D341Med (cell line): ENCODE measurements at places on chromosomes 13 and 19.

GRCh38 chr19:29714371-29714952, 599 bp downstream of the C19orf12 start:
- DNase-seq = no peak

GRCh38 chr13:111371720-111372119, 51.3 kb downstream of the TEX29 start:
- DNase-seq = no peak

GRCh38 chr13:32491028-32491427, 47.6 kb downstream of the N4BP2L2 start:
- DNase-seq = no peak

DNA sequence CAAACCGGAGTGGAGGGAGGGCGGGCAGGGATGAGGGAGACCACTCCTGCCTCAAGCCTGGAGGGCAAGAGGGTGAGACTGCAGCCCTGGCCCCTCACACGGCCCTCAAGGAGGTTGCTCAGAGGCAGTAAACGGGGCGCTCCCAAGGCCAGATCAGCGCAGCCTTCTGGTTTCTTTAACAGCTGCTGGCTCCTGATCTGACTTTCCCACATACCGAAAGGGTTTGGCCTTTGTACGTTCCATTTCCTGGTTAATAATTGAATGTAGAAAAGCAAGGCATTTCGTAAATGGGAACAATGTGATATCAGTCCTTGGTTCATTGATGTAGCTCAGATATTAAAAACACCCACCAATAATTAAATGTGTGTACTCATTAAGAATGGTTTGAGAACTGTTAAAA, 71.5 kb downstream of the GGACT start:
- DNase-seq = no peak

DNA sequence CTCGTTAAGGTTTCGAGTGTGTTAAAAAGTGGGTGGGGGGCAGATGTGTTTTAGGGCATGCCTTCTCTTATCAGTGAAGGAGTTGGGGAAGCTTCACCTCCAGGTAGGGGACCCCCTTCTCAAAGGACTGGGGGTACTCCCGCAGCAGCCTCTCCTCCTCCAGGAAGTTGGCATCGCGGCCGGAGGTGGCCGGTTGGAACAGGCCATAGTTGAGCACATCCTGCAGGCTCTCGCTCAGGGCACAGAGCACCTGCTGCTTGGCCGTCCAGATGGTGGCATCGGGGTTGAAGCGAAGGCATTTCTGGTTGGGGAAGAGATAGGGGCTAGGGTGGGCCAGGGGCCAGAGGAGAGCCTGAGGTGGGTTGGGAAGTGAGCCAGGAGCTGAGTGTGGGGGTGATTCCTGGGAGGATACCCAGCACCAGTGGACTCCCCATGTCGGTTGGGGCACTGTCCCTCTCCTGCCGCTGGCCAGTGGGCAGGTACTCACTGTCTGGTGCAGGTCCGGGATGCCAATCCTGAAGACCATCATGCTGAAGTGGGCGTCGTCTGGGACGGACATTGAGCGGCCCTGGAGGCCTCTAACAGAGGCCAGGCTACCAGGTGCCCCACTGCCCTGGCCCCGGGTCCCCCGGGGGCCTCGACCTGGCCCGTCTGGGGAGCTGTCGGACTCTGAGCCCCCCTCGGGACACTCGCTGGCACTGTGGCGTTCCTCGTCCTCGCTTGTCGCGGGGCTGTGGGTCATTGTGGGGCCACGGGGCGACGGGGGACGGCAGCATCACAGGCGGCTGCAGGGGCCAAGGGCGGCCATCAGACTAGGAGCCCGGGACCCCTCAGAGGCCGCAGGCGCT, 3.2 kb downstream of the SHANK1 start:
- DNase-seq = no peak

GRCh38 chr19:38713227-38713649, 31.0 kb downstream of the CAPN12 start:
- DNase-seq = no peak

DNA sequence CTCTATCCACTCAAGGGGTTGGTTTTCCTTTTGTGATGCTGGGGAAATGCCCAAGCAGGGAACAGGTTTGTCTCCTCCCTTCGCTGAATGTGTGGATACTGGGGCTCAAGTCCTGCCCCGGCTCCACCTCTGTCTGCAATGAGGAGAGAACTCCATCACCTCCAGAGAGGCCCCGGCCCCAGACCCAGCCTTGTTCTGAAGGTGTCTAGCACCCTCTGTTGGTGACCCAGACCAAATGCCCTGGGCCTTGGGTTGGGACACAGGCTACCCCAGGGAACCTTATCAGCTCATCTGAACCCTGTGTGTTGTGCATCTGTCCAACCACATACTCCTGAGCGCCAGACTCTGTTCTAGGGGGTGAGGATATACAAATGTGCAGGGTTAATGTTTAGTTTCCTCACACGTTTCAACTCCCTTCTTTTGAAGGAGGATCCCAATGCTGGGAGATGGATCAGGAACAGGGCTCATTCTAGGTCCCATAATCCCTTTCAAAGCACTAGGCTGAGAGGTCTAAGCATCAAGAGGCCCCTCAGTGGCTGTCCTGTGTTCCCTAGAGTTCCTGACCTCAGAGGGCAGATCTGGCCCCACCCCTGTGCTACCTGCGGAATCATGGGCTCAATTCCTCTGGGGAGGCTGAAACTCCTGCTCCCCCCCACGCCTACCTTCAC, 112.5 kb upstream of the SLC7A1 start:
- DNase-seq = peak; percentile 78

DNA sequence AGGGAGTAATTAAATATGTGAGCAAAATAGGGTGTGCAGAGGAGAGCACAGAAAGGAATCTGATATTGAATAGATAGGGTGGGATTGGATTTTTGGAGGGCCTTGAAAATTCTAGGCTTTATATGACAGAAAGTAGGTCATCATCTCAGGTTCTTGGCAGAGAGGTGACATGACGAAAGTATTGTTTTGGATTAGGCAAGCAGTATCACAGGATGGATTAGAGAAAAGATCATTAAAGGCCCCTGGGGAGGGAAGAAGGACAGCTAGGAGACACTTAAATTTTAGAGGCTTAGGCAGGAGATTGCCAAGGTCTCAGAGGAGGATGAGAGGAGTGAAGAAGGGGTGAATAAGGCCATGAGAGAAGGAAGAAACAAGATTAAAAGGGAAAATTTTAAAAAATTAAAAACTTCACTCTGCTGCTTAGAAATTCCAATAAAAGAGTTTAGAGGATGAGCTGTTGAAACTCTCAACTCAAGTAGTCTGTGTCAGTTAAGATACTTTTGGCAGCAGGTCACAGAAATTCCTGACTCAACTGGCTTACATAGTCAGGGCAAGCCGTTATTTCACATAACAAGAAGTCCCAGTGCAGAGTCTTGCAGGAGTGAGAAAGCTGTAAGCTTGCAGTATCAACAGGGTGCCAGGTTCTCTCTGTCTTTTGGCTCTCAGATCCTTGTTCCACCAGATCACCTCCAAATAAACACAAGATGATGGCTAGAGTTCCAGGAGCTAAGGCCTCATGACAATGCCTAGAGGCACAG, 8.8 kb downstream of the GPC6 start:
- DNase-seq = peak; percentile 41

DNA sequence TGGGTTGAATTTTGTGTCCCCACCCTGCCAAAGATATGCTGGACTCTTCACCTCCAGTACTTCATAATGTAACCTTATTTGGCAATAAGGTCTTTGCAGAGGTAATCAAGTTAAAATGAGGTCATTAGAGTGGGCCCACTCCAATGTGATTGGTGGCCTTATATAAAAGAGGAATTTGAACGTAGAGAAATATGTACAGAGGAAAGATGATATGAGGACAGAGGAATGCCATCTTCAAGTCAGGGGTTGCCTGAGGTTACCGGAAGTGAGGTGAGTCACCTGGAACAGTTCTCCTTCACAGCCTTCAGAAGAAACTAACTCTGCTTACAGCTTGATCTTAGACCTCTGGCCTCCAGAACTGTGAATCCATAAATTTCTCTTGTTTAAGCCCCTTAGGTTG, 69.9 kb downstream of the GPC5 start:
- DNase-seq = no peak

- DNase-seq = no peak
Observed at GRCh38 chr13:39900106-39900750, 244.8 kb downstream of the COG6 start.

GRCh38 chr13:51222037-51222685, at the start of gene FAM124A:
Gene FAM124A, plus strand, starts transcription at chr13:51222398. Its CDS starts 104 bp downstream, at chr13:51222502.
- peak; percentile 90 for DNase-seq
